Liver (tissue), 10 donors: ENCODE measurements at places on chromosomes 2 and 18. TPM values are rescaled to one million over a fixed set of nuclear protein-coding genes. Genes with fewer than 3 reads are reported as not detected.

EPHA4 gene
- 1.1 TPM for total RNA-seq

- no peak overlapping the region for H3K27ac ChIP-seq
- H3K27me3 ChIP-seq: no peaks in the 10 kb centered on the region
- no peak overlapping the region for H3K4me3 ChIP-seq
- no peaks in the 10 kb centered on the region for H3K36me3 ChIP-seq
- no peak for DNase-seq
These were observed 81.1 kb upstream of the EPHA4 start for GRCh38 chr2:221653182-221653581.

CNDP1 gene
- total RNA-seq: 0.09 TPM

SRD5A2 gene
- total RNA-seq: not detected

DNA sequence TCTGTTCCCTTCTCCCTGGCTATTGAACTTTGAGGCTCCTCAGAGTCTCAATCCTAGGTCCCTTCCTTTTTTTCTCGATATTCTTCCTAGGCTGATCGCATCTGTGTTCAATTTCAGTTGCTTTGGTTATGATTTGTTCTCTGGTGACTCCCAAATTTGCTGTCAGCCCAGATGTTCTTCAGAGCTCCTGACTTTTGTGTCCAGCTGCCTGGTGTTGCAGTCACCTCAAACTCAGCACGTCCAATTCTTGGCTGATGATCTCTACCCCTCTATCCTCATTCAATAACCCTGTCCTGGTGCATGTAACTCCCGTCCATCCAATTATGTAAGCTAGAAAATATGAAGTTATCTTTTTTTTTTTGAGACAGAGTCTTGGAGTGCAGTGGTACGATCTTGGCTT, 31.4 kb downstream of the DIS3L2 start:
- H3K36me3 ChIP-seq: no peaks in the 10 kb centered on the region
- H3K4me1 ChIP-seq: peaks cover 3% of the 10 kb centered on the region
- no peak for DNase-seq
- no peak overlapping the region for H3K27ac ChIP-seq
- no peak overlapping the region for H3K4me3 ChIP-seq

DNA sequence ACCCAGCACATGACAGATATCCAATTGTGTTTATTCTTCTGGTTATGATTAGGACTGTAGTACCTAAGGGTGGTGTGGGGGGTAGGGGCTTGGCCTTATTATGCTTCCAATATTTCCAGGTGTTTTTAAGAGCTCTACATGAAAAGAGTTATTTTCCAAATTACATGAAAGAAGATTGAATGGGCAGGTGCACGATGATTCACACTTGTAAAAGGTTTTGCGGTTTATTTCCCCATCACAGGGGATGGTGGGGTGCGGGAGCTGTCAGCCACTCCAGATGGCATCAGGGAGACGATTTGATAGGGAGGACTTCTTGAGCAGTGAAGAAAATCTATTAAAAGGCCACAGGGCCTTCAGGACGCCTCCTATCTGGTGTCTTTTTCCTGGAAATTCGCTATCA, 15.1 kb upstream of the CCBE1 start:
- no peak for DNase-seq
- no peaks in the 10 kb centered on the region for H3K36me3 ChIP-seq
- H3K4me1 ChIP-seq: no peaks in the 10 kb centered on the region
- H3K4me3 ChIP-seq: no peak overlapping the region
- no peaks in the 10 kb centered on the region for H3K27me3 ChIP-seq
- no peak overlapping the region for H3K27ac ChIP-seq

GNLY gene
- total RNA-seq: not detected

- H3K27me3 ChIP-seq: no peaks in the 10 kb centered on the region
- DNase-seq: no peak
- H3K4me3 ChIP-seq: no peak overlapping the region
- H3K4me1 ChIP-seq: peaks cover 4% of the 10 kb centered on the region
These were observed 17.1 kb upstream of the ATRAID start for GRCh38 chr2:27194538-27195354.

PROKR1 gene
- total RNA-seq: 0.05 TPM

CD8B2 gene
- total RNA-seq: 0.05 TPM
